Esophagus muscularis mucosa (tissue), 4 donors: ENCODE measurements at places on chromosomes 1 and 21.

GRCh38 chr1:184563308-184563707 is 176.5 kb downstream of the C1orf21 start:
- peaks cover 30% of the 10 kb centered on the region for H3K4me1 ChIP-seq
- H3K4me3 ChIP-seq = no peak overlapping the region
- no peak overlapping the region for H3K27ac ChIP-seq
- no peaks in the 10 kb centered on the region for H3K36me3 ChIP-seq

- H3K4me1 ChIP-seq = peaks cover 7% of the 10 kb centered on the region
- H3K36me3 ChIP-seq = peaks cover 31% of the 10 kb centered on the region
- no peak for DNase-seq
Observed at GRCh38 chr1:58670181-58670580, 29.7 kb downstream of the MYSM1 start.

- H3K27me3 ChIP-seq = peaks cover 3% of the 10 kb centered on the region
- H3K36me3 ChIP-seq = no peaks in the 10 kb centered on the region
- no peak for DNase-seq
- no peak overlapping the region for H3K27ac ChIP-seq
- no peak overlapping the region for H3K4me3 ChIP-seq
Observed at GRCh38 chr1:2146836-2147517, 47.6 kb downstream of the FAAP20 start.

DNA sequence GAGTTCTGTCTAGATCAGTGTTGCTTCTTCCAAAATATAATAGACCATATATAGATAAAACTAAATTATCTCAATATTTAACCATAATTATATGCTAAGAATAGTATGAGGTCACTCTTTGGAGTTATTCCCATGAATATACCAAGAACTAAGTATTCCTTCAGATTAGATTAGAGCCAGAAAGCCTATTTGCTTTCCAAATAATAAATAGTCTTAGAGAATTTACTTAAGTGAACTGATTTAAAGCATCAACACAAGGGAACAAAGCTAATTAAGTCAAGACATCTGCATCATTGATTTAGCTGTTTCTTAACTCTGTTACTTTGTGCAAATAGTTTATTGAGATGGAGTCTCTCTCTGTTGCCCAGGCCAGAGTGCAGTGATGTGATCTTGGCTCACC is 35.7 kb downstream of the FNBP1L start:
- no peak overlapping the region for H3K27ac ChIP-seq
- no peak overlapping the region for H3K4me3 ChIP-seq
- no peaks in the 10 kb centered on the region for H3K4me1 ChIP-seq

GRCh38 chr21:42439284-42440186 is 35.8 kb downstream of the UBASH3A start:
- H3K36me3 ChIP-seq = no peaks in the 10 kb centered on the region
- H3K4me3 ChIP-seq = no peak overlapping the region
- H3K27me3 ChIP-seq = no peaks in the 10 kb centered on the region
- H3K4me1 ChIP-seq = no peaks in the 10 kb centered on the region
- no peak for DNase-seq

GRCh38 chr1:220342853-220343252 is 70.6 kb upstream of the RAB3GAP2 start:
- no peaks in the 10 kb centered on the region for H3K27me3 ChIP-seq
- H3K4me1 ChIP-seq = no peaks in the 10 kb centered on the region
- no peak overlapping the region for H3K4me3 ChIP-seq
